ENCODE measurements at places on chromosomes 2 and 18.

- no peak for DNase-seq
These were observed 3.5 kb downstream of the SNTG2 start for GRCh38 chr2:953975-954686.

DNA sequence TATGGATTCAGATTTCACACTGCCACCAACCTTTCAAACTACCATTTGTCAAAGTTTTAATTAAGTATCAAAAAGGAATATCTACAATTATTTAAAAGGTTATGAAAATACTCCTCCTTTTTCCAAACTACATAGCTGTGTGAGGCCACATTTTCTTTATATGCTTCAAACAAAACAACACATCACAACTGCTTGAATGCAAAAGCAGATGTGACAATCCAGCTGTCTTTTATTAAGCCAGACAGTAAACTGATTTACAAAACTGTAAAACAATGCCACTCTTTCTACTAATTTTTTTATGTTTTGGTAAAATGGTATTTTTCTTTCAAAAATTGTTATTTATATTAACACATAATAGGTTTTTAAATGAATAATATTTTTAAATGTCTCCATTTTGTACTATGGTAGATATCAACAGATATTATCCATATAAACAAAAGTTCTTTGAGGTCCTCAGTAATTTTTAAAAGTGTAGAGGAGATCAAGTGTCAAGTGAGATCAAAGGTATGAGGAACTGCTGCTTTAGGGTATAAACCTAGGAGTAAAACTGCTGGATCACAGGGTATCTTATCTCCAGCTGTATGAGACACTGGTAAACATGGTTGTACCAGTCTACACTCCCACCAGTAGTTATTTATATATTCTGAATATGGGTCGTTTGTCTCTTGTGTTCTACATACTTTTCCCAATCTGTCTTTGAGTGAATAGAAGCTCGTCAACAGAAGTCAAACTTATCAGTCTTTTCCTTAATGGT lies 68.8 kb upstream of the SERTAD2 start:
- no peak for DNase-seq

DNA sequence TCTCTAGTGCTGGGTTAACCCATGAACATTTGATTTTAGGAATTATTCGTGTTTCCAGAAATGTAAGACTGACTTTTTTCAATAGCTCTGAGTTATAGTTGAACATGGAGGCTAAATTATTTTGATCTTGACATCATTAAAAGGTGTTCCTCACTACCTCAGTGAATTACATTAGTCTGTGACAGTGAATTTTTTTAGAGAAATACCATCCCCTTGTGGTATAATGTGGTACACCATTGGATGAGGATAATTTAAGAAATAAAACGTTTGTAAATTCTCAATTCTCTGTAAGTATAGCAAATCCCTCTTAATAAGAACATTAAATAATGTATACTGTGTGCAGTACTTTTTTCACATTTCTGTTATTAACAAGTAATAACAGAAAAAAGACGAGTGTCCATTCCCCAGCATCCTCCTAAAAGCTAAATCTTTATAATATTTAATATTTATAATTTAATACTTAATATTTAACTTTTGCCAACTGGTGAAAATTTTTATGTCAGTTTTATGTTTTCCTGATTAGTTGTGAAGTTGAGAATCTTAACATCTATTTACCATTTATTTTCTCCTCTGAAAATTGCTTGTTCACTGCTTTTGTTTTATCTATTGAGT lies 70.3 kb upstream of the CWC22 start:
- DNase-seq, result no peak

GRCh38 chr2:187429989-187430388 lies 18.1 kb downstream of the CALCRL start:
- no peak for DNase-seq

- DNase-seq, result no peak
These were observed 5.4 kb downstream of the CD302 start for GRCh38 chr2:159792599-159792998.

GRCh38 chr18:62537946-62538345 lies 15.1 kb downstream of the ZCCHC2 start:
- DNase-seq, result no peak

DNA sequence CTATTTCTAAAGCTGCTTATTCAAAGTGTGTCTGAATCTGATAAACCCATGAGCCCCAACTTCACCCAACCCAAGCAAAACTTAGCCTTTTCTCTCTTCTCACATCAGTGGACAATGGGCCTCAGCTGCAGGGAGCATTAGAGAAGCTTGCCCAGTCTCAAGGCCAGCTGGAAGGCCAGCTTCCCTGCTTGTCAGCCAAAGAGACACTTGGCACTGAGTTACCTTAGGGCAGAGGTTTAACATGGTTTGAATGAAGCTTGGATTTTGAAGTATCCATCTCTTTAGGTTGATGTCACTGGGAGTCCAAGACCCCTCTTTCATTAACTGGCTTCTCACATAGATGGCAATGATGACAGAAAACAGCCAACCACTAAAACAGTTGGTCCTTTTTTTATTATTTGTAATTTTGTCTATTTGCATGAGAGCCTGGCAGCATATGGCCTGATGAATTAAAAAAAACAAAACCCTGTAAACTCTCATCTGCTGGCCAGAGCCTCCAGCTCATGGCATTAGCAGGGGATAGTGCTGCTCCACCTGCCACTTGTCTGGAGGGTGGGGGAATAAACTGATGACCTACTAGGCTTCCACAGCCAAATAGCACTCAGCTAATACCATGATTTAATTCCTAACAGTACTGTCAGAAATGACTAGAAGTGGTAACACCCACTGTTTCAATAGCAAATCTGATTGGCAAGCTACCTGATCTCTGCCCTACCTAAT lies 137.0 kb downstream of the UBE2E3 start:
- DNase-seq, result no peak

DNA sequence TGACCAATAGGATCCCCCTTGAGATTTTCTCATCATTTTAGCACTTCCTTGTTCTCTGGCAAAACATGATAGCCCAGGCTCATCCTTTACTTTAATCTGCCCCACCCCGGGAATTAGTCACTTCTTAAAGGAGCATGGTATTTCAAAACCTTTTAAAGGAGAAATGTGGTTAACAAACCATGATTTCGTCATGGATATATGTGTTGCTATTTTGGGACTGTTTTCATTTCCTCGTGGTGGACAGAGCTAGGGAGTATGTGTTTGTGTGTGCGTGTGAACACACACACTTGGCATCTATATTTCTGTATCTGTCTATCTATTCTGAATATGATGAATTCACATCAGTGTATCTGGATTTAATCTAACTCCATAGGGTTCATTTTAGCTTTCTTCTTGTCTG lies 128.1 kb downstream of the BIRC6 start:
- no peak for DNase-seq

GRCh38 chr2:200360364-200360763 lies 53.9 kb downstream of the SPATS2L start:
- DNase-seq, result no peak

DNA sequence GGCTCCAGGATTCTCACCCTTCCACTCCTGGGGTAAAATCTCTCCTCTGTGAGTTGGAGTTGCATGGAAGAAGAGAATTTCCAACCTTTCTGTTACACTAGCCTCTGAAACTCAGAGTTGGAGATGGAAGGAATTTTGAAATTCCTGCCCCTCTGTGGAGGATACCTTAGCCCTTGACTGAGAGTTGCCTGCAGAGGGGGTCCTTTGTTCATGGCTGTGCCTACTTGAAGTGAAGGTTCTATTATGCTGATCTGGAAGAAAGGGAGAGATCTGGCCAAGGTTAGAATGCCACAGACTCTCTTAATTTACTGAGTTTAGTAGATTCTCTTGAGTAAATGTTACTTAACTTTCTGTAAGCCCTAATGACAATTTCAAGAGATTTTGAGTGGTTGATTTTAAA lies 626.6 kb upstream of the GYPC start:
- DNase-seq, result no peak

DNA sequence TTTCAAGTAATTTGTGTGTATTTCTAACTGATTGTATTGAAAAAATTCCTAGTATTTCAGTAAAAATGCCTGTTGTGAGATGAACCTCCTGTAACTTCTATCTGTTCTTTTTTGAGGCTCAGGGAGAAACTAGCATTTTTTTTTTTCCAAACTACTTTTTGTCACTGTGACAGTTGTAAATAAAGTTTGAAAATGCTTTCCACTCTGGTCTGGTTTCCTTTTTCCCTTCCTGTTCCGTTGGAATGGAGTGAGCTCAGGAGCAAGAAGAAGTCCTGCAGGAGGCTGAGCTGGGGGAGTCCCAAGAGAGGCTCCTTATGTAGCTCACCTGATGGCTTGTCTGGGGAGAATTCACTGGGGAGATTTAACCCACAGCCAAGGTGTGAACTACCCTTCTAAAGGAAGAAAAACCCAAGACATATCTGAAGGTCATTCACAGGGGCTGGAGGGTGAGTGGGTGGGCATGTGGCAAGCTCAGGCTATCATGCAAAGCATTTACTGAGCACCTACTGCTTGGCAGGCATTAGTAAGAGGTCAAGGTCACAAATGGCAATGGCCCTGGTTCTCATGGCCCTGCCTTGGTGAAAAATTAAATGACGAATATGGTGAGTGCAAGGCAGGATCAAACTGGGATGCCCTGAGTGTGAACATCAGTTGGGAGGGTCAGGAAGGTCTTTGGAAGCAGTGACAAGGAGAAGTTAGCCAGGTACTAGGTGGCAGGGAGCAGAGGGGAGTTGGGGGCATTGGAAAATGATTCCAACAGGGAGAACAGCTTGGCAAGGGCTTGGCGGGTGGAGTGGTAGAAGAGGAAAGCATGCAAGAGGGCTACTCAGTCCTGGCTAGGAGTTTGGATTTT lies 28.7 kb downstream of the LBH start:
- DNase-seq, result no peak

DNA sequence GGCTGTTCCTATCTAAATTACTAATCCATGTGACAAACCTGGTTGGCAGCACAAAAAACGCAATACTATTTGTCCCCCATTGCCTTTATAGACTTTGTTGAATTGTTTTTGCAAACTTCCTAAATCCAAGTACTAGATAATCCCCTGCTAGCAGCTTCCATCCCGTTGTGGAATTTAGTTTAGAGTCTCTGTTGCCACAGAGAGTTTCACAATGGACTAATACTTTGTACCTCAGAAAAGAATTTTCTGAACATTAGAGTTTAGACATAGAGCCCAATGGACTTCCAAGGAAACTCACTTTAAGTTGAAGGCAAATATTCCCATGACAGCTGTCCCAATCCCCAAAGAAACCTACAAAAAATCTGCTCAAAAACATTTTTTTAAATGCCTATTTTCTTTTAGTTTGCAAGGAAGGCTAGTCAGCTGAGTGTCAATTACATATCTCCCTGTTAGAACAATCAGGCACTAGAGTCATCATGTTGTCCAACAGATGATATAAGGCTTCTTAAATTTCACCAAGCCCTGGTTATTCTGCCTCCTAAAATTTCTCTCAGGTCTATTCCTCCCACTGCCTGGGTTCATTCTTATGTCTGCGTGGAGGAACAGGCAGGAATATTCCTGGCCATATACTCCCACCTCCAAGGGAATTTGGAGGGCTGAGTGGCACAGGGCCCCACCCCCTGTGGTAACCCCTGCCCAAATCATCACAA lies 27.2 kb downstream of the RNF152 start:
- no peak for DNase-seq

- peak; percentile 90 for DNase-seq
These were observed at the start of gene CHMP3 for GRCh38 chr2:86562922-86563649. Gene CHMP3, minus strand, starts transcription at chr2:86563443. Its CDS starts 95 bp downstream, at chr2:86563348.

GRCh38 chr2:174247474-174248186 lies 702 bp downstream of the OLA1 start:
- no peak for DNase-seq

DNA sequence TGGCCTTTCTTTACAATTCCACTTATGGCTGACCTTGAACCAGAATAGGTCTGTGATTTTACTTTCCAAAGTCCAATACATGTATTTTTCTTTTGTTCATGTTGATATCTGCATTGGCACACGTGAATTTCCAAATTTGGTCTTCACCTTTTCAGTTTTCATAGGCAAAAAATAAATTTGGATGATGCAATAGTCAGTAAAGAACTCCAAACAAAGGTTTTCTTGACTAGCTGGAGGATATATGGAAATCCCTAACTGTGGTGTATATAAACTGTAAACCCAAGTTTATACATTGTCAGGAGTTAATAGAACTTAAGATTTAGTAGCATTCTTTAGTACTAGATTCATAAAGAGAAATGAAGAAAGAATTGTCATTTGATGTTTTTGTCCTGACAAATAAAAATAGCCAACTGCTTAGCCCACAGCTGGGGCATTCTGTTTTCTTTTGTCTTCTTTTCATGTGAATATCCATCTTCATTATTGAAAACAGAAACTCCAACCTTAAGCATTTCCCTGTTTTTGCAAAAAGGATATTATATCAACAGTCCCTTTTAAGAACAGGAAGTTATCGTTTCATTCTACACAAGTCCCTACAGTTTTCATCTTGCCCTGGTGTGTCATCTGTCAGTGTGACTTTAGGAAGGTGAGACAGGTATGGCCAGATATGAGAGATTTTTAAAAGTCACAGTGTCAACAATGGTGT lies 132.9 kb downstream of the BCL2 start:
- DNase-seq, result no peak
